Myocyte (in vitro differentiated cells): ENCODE measurements at places on chromosomes 3 and 15. TPM values are rescaled to one million over a fixed set of nuclear protein-coding genes. Genes with fewer than 3 reads are reported as not detected.

Gene IFT122
- total RNA-seq = 8.1 and 10.7 TPM in 2 replicates

Gene EPHA6
- total RNA-seq = not detected in 2 replicates

Gene DUOXA2
- total RNA-seq = not detected in 2 replicates

- no peak for DNase-seq
These were observed 64.8 kb downstream of the SMAD3 start for GRCh38 chr15:67130166-67130565.

DNA sequence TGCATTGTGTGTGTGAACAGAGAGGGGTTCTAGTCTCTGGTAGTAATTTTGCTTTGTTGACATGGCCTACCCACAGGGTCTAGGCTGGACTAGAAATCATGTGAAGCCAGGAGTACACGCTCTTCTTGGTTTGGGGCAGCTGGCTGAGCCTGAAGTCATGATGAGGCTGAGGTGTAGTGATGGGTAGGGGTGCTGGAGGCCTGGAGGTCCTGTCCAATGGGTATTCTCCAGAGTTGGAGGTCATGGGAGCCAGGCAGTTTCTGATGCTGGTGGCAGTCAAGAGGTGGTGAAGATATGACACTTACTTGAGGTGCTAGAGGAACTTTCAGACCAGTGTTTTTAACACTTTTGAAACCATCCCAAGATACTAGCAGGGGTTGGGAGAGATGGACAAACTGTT lies 18.5 kb upstream of the EPHB1 start:
- no peak for DNase-seq

DNA sequence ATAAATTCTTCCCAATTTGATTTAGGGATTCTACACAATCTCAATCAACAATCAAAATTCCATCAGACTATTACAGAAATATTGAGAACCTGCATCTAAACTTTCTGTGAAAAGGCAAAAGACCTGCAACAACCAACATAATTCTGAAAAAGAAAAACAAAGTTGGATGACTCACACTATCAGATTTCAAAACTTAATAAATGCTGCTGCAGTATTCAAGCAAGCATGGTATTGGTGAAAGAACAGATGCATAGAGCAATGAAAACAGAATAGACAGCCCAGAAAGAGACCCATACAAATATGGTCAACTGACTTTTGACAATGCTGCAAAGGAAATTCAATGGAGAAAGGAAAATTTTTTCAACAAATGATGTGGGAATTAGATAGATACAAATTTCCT lies 477.1 kb upstream of the NR2F2 start:
- DNase-seq = peak; percentile 43

DNA sequence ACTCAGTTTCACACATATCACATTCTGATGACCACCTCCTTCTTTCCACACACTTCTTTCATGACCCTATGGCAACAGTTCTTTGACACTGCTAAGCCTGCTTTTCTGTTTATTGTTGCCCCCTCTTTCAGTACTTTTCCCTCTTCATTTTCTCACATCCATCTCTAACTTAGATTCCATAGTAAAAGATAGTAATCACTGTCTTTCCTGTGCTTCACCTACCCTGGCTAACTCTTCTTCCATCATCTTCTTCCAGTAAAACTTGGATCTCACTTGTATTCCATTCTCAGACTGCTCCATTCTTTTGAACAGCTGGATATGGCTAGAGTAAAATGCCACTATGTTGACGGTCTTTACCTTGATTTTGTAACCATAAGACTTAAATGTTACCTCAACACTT lies 632.6 kb upstream of the TGFBR2 start:
- DNase-seq = no peak

GRCh38 chr15:101664303-101664913 lies 12.2 kb upstream of the TM2D3 start:
- no peak for DNase-seq

DNA sequence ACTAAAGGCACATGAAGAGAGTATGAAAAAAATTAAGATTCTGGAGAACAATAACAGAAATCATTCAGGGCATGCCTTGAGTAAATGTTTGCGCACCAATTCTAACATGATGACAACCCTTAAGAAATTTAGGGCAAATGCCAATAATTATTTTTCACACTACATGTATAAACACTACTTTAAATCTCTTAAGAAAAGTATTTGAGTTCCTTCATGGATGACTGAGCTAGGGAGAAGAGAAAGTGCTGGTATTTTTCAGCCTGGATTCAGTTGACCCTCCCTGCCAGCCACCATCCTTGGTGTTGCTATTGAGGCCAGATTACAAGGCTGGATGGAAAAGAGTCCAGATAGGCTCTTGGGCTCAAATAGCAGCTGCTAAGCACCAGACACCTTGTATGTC lies 8.0 kb upstream of the EID1 start:
- DNase-seq = no peak

DNA sequence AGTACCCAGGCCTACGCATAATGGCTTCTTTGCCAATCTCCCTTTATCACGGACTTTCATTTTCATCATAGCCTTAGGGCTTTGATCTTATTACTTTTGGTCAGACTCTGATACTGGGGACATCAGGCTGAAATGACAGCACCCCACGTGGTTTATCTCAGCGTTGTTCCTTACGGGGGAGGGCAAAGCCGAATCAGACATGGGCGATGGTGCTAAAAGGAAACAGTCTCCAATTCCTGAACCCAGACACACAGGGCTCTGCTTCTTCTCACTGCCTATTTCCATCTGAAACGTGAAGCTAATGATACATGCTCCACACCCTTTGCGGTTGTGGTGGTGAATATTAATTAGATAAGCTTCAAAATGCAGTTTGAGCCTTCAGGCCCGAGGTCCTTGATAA lies 59.4 kb upstream of the CD47 start:
- DNase-seq = no peak

GRCh38 chr15:93203036-93203435 lies 114.0 kb upstream of the RGMA start:
- DNase-seq = no peak

DNA sequence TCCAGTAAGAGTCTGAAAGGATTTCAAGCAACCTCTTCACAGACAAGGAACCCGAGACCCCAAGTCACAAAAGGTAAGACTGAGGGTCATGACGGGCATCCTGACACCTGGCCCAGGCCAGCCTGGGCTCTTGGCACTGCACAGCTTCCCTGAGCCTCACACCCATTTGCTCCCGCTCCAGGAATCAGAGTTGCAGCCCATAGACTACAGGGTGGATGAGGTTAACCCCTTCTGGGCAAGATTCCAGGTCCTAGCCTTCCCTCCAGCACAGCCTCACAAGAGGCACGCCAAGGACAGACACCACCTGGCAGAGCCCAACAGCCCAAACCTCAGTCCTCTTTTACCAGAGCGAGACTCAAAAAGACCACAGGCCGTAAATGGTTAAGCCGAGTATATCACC lies 36.2 kb downstream of the RBPMS2 start:
- DNase-seq = no peak

GRCh38 chr15:73982222-73982962 lies 9.7 kb downstream of the STOML1 start:
- DNase-seq = peak; percentile 96

DNA sequence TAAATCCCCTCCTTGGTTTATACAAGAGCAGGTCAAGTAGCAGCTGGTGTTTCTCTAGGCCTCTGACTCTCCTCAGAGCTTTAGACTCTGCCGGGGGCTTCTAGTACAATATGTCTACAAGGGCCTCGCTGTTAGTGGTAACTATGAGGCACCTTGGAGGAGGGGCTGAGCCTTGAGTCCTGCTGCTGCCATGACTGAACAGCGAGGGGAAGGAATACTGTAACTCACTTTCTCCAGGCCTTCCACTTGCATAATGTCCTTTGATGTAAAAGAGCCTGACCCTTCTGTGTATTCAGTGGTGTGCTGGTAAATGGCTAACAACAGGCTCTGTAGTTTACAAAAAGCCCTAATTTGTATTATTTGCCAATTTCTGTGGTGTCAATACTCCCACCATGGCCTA lies 27.8 kb downstream of the DRD3 start:
- DNase-seq = no peak

- DNase-seq = peak; percentile 19
These were observed 589 bp downstream of the NEIL1 start for GRCh38 chr15:75347222-75348033.

DNA sequence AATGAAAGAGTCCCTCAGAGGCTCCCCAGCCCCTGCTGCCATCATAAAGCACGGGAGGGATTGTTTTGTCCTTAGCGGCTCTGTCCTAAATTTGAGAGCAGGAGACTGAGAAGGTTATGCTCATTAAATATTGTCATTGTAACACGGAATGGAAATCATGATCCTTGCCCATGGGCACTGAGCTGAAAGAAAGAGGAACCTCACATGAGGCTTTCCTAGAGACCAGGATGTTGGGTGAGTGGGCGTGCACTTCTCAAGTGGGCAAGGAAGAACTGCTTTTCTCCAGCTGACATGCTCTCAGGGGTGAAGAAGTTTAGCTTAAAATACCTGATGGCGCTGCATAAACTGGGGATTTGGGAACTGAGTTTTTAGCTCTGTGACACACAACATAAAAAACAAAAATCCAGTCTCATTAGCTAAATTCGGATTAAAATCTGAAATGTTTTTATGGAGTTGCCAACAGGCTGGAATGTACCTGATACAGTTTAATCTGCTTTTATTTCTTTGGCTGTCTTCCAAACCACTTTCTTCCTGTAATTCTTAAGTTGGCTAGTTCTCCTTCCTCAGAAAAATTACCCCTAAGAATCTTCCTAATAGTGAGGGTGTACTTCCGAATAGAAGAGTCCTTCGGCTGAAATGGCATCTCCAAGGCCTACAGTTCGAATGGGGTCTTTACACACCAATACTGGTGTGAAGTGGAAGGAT lies 31.7 kb downstream of the ADPGK start:
- DNase-seq = no peak

GRCh38 chr3:10309736-10310135 lies 11.2 kb downstream of the SEC13 start:
- no peak for DNase-seq

- DNase-seq = peak; percentile 67
These were observed 733.0 kb upstream of the DPPA4 start for GRCh38 chr3:110070161-110070916.

DNA sequence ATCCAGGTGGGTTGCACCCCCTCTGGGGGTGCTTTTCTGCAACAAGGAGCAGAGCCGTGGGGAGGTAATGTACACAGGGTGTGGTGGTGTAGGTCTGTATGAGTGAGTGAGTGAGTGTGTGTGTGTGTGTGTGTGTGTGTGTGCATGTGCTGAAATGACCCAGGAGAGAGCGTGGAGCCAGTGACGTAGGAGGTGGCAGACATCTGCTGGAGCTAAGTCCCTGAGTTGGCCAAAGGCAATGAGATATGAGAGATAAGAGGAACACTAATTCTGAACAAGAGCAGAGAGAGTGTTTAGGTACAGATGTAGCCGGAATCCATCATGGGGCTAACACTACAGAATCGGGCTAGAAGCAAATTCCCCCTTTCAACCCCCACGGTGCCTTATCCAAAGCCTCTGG lies 27.6 kb downstream of the BDH1 start:
- no peak for DNase-seq

GRCh38 chr3:124620600-124621063 lies 109.6 kb upstream of the UMPS start:
- DNase-seq = no peak

DNA sequence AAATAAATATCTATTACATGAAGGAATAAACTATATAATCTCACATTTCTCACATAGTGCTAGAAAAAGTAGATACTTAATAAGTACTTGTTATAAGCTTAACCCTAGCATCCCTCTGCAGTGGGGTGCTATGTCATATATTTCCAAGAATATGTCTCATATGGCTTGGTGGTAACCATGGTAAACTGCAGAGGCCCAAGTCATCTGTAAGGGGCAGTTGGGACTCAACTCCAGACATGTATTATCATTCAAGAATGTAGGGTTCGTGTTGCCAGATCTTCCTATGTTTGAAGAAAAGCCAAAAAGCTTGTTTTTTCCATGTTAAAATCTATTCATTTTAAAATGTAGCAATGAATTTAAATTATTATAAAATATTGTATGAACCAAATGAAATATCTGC lies 46.2 kb downstream of the ZNF385D start:
- DNase-seq = no peak

DNA sequence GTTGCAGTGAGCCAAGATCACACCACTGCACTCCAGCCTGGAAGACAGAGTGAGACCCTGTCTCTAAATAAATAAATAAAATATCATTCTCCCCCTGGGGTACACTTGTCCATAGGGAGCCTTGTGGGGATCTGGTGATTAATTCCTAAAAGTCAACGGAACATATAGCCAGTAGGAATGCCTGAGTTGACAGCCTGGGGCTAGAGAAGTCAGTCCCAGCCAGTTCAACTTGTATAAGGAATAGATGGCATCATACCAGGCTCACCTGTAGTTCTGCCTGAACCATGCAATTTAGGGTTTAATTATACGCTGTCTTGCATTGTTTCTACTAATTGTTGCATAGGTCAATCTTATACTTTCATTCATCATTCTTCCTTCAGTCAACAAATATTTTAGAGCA lies 5.9 kb upstream of the BOC start:
- no peak for DNase-seq

- DNase-seq = peak; percentile 82
These were observed 359.6 kb downstream of the SHQ1 start for GRCh38 chr3:72488738-72489035.
